NCI-H2081 (cell line): ENCODE measurements at places on chromosomes 2 and 18.

DNA sequence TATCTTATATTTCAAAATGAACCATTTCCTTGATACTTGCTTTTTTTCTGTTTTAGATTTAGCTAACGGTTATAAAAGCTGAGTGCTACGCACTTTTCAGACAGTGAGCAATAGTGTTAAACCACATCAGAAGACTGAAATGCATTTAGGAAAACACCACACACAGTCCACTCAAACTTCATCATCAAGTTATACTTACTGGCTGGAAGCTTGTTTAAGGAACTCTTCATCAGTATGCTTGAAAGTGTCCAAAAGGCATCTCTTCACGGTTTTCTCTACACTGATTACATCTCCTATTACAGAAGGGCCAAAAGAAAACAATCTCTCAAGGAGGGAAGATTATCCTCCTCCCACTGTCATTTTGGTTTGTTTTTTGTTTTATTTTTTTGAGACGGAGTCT lies 19.7 kb downstream of the ILKAP start:
- no peak for DNase-seq

GRCh38 chr2:160613466-160614153 lies 120.0 kb upstream of the RBMS1 start:
- no peak for DNase-seq

DNA sequence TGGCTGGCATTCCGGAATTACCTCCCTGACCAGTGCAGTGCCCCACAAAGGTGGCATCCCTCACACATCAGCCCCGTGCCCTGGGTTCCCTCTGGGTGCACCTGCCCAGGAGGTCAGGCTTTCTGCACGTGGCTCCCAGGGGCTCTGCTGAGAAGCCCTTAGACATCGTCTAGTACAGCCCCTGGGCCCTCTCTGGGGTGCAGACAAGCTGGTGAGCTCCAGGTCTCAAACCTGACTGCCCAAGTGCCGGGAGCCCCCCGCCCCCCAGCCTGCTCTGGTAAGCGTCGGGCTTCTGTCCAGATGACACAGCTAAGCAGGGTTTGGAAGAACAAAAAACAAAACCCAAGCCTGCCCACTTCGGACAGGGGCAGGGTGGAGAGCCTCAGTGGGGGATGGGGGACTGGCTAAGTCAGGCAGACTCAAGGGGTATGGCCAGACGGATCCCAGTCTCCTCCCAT lies 20.2 kb downstream of the TWIST2 start:
- no peak for DNase-seq

- DNase-seq: no peak
These were observed 40.6 kb upstream of the CCNYL1 start for GRCh38 chr2:207670887-207671286.

GRCh38 chr2:156841321-156841720 lies 405.1 kb downstream of the GPD2 start:
- no peak for DNase-seq

- DNase-seq: no peak
These were observed 3.5 kb downstream of the FAM110C start for GRCh38 chr2:42788-43187.

- DNase-seq: no peak
These were observed 2.5 kb downstream of the PDK1 start for GRCh38 chr2:172558372-172558771.

GRCh38 chr2:201696151-201696659 lies 2.2 kb downstream of the MPP4 start:
- no peak for DNase-seq

DNA sequence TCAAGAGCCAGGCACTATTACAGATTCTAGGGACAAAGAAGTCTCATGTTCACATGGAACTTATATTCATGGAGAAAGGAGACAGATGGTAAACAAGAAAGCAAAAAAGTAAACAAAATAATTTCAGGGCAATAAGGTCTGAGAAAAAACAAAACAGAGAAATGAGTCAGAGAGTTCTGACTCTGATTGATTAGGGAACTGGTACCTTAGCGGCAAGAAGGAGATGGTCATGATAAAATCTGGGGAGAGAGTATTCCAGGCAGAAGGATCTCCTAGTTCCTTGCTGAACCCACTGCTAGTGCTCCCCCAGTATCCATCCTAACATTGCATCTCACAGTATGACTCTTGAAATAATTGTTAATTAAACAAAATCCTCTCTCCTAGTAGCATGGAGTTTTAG lies 161.8 kb upstream of the KLF7 start:
- DNase-seq: no peak

DNA sequence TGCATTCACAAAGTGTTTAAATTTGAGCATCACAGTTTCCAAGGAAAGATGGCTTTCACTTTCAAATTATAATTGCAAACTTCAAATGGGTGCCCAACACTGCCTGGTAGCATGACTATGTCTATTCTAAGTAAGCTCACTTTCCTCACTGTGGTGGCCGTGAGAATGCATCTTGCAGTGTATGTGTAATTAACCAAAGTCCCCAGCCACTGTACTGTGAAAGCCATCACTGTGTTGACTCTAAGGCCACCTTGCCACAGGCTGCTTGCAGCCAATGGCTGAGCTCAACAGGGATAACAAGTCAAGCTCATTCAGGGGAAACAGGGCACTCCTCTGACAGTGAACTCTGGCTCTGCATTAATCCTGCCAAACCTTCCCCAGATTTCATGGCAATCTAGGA lies 43.3 kb upstream of the LGALSL start:
- DNase-seq: no peak

DNA sequence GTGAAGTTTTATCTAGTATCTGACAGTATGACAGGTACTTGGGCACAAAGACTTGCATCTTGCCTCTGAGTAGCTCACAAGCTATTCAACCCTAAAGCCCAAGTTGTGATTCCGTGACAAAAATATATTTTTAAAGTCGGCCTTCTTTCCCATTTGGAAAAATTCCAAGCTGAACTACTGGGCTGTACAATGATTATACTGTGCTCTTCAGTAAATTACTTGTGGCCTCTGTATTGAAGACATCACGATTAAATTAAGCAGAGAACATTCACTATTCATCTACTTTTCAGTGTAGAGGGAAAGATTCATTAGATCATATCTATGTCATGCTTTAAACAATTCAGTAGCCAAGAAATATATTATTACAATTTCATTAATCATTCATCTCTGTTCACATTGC lies 282.2 kb downstream of the CDH2 start:
- no peak for DNase-seq

- no peak for DNase-seq
These were observed 98.7 kb upstream of the POU3F3 start for GRCh38 chr2:104755026-104755878.

DNA sequence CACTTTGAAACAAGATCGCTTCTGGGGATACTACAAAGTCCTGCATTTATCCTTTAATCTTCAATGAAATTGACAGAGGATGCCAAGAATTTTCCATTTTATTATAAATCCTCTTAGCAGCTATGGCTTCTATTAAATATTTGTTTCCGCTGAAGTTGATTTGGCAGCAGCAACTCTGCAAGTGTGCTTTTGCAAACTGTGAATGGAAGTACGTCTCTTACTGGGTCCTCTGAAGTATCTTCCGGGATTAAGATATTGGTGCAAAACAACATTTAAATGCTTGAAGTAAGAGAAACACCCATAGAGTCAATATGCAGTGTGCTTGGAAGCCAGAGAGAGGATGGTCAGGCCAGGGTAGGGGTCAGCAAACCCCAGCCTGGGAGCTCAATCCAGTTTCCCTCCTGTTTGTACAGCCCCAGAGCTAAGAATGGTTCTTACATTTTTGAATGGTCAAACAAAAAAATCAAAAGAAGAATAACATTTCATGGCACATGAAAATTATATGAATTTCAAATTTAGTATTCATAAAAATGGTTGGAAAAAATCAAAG lies 13.6 kb downstream of the CCDC68 start:
- DNase-seq: no peak

DNA sequence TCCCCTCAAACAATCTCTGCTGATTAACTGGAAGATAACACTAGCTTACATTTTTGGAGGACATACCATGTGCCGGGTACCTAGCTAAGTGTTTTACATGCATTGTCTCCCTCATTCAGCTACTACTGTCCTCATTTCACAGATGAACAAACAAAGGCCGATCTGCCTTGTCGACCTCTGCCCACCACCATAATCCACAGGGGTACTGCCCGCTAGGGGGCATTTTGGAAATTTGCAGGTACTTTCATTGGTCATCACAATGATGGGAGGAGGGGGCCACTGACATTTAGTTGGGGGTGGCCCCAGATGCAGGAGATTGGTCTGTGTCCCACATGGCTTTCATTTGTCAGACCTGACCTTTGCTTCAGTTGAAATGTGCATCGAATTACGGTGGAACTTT lies 3.9 kb upstream of the TMEM163 start:
- DNase-seq: no peak

DNA sequence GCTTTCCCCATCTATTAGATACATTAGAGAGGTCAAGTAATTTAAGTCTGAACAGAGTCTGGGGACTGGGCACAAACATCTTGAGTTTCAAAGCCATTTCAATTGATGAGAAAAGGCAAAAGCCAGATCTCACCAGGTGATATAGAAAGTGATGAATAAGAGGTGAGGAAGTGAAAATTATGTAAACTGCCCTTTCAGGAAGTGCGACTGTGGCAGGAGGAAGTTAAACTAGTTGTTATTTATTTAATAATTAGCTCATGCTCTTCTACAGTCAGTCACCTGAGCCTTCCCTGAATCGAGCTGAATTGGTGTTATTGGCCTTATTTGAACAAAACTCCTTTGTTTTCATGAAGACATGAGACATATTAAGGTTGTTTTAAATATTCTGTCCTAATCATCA lies 115.1 kb downstream of the CDH20 start:
- DNase-seq: no peak

DNA sequence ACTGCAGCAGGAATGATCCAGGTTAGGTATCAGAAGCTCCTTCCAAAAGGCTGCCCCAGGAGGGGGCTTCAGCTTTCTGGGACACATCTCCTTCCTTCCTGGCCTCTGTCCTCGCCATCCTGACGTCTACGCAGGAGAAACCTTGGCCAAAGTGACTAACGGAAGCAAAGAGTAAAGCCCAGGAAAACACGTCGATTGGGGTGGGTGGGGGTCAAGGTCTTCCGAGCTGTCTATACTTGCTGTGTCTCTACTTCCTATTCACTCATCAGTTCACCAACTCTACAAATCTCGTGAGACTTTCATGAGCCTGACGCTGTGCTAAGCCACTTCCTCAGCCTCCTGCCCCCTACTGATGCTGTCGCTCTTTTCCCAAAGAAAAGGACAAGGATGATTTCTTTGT lies 212.6 kb downstream of the TNS1 start:
- no peak for DNase-seq

GRCh38 chr2:166017208-166017607 lies 63.6 kb upstream of the TTC21B start:
- DNase-seq: no peak

GRCh38 chr2:189698020-189698887 lies 23.8 kb downstream of the ANKAR start:
- DNase-seq: peak; percentile 21

GRCh38 chr2:150449856-150450255 lies 37.6 kb downstream of the RND3 start:
- no peak for DNase-seq

- no peak for DNase-seq
These were observed 247.4 kb downstream of the XIRP2 start for GRCh38 chr2:167135706-167136105.

DNA sequence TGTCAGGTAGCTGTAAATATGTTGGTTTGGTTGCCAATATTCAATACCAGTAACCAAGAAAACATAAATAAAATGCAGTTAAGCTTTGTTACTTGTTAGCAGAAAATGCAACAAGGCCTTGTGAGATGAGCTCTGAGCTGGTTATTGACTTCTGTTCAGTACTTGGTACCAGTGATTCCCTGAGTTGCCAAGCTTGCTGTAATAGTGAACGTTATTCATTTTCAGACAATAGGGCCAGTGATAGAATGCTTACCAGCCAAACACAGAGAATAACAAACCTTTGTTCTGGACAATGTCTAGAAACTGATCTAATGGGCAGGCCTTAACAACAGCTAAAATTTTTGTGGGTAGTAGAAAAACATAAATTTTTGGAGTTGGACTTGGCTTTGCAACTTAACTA lies 29.5 kb downstream of the RASGRP3 start:
- DNase-seq: no peak

- no peak for DNase-seq
These were observed 285.4 kb downstream of the ZNF521 start for GRCh38 chr18:25066516-25066915.

DNA sequence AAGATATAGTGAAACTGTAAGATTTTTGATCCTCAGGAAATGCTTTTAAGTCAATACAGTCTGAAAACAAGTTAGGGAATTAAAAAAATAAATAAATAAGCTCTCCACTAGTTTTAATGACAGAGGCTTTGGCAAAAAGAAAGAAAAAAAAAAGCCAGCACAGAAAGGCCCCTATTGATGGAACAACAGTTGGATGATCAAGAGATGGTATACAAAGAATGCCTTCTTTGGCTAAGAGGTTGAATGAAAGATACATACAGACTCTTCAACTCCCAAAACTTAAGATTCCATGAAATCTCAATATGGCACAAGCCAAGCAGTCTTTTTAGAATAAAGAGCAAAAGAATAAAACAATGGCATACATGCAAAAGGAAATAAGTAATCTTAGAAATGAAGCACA lies 64.0 kb upstream of the GALNT5 start:
- DNase-seq: no peak

DNA sequence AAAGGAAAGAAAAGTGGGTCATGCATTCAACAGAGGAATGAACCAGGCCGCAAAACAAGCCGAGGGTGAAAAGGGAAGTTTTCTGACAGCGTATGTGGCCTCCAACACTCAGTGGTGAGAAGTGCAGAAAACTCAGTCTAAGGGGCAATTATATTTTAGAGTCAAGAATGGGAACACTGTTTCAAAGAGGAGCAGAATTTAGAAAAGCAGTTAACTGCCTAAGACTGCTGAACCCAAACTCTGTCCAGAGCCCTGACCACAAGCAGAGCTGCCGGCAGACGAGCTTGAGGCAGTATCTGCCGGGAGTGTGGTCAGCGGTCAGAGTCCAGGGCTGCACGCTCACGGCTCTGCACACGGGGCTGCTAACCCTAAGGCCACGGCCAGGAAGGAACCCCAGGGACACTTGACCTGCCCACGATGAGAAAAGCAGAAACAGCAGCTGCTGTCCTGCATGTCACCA lies 347.0 kb upstream of the ID2 start:
- DNase-seq: no peak

GRCh38 chr2:119487434-119488244 lies 36.6 kb downstream of the SCTR start:
- no peak for DNase-seq

DNA sequence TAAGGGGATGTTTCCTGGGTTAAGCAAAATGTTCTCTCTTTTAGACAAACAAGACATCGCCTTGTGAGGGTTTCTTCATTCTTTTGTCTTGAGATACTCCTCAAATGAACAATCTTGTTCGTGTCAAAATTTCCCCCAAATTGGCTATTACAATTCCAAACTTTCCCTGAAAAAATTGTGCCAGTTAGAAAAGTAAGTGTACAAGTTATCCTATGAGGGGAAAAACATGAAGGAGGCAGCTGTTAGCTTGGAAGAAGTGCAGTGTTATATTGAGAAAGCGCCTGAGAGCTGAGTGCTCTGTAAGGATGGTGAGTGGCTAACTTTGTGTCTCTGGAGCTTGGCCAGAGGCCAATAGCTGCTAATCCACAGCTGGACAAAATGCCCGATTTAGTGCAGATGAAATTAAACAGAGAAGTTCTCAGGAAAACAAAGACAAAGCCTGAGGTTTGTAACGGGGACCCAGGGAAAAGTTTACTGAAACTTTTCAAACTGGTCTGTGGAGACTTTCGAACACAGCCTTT lies 14.1 kb upstream of the PLEKHH2 start:
- no peak for DNase-seq

- peak; percentile 71 for DNase-seq
These were observed 383.3 kb downstream of the MTX2 start for GRCh38 chr2:176652300-176653182.

GRCh38 chr2:26978061-26978596 lies 7.7 kb downstream of the MAPRE3 start:
- peak; percentile 76 for DNase-seq
